Sciatic nerve (tissue), 2 donors: ENCODE measurements at places on chromosomes 5 and 9.

DNA sequence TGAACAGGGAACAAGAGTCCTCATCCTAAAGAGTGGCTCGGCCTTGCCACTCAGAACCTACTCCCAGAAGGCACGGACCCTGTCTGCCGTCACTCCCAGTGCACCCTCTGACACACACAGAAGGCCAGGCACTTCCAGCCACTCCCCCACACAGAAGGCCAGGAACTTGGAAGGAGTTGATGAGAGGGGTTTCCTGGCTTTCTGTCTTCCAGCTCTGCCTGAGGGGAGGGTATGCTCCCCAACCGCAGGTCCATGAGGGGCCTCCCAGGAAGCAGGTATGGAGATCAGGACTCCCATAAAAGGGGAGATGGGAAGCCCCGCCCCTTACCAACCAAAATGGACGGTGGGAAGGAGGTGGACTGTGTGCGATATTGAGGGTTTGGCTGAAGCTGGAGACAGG, 247.6 kb upstream of the IRX4 start:
- DNase-seq, result no peak

GRCh38 chr9:96331236-96331947, 29.4 kb upstream of the HSD17B3 start:
- DNase-seq, result no peak

DNA sequence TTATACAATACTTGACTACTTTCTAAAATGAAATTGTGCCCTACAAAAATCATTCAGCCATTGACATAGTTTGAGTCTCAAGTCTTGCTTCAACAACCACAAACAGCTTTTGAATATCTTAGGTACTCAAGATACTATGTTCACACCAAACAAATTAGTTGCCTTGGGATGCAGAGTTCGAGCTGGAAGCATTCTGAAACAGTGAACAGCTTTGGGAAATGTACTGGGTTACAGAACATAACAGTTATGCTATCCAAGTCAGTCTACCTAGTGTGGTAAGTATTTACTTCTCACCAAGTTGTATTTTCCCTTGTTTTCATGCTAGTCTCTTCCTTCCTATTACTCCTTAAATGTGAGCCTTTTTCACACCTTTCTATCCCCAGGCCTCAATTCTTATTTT, 143.2 kb downstream of the SSBP2 start:
- DNase-seq, result no peak

DNA sequence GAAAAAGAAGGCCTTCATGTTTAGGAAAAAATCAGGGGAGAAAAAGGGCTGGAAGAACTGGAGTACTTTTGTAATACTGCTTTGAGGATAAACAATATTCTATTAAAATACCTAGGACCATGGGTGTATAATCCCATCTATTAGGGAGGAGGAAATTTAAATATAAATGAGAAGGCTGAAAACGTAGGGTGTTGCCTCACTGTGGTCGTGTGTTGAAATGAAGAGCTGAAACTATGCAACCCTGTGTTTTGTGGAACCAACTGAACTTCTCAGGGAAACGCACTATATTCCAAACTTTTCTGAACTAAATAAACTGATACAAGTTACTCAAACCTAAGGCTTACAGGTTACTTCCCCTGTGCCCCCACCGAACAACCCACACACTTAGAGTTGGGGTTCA, 4.5 kb upstream of the CNTLN start:
- DNase-seq, result no peak

GRCh38 chr5:80466669-80467485, 21.0 kb upstream of the FAM151B start:
- DNase-seq, result no peak

DNA sequence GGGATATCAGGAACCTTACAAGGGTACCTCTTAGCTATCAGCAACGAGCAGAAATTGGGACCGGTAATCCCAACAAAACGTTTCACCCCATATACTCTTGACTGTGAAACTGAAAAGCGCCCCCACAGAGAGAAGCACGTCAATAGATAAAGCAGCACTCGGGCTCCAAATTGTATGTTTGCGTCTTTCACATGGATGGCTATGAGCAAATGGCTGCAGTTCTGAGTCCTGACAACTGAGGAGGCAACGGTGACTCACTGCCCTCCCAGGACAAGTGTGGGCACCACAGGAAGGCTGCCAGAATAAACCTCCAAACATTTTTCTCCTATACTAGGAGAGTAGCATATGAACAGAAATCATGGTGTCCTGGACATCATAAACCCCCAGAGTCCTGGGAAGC, 36.6 kb downstream of the SEMA4D start:
- DNase-seq, result no peak

DNA sequence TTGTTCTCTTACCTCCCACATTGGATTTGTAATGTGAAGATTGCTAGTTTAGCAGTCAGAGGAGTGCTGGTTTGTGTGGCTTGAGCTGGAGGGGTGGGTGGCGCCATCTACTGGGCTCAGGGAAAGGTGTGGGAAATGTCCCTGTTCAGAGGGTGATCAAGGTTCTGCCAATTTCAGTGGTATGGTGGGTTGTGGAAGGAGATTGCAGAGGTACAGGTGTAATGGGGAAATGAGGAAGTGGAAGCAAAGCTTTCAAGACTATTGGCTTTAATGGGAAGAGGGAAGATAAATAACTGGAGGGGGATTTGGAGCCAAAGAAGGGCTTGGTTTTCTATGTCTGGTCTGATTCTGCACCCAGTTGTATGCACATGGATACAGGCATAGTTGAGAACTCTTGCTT, 76.4 kb downstream of the OSMR start:
- no peak for DNase-seq

DNA sequence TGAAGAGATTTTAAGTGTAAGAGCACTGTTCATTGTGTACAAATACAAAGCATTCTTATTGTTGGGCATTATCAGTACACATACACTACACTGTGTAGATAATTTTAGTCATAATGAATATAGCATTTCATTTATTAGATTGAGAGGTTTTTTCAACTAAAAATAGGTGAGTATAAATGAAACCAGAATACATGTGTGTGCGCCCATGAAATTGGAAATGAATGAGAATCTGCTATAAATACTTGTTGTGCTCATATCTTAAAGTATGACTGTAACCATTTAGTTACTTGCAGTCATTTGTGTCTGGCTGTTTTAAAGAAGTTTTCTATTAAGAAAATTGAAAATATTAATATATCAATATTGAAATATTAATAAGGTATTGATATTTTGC, 189.0 kb upstream of the MEF2C start:
- no peak for DNase-seq

DNA sequence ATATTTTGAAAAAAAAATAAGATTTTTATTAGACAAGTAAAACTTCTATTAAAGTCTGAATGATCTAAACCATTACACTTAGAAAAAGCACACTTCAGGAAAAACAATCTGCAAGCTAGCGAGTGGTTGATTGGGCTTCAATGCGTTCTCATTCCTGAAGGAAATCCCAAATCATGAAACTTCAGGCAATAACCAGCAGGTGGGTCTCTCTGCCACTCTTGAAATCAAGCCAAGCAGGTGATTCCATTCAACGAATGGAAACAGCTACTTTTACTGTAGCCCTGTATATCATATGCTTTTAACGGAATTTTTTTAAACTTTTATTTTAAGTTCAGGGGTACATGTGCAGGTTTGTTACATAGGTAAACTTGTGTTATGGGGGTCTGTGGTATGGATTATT, 234.5 kb upstream of the TRPM3 start:
- DNase-seq, result no peak

DNA sequence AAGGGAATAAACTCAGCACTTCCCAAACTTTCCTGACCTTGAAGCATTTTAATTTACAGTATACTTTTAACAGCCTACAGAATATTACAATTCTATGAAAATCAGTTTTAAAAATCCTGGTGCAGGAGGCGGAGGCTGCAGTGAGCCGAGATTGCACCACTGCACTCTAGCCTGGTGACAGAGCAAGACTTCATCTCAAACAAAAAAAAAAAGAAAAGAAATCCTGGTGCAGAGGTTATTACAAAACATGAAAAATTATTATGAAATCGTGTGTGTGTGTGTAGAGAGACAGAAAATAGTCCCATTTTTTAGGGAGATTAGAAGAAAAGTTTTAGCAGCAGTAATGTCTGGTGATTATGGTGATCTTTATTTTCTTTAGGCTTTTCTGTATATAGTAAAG, 26.9 kb downstream of the GOLPH3 start:
- no peak for DNase-seq

- no peak for DNase-seq
Measured at GRCh38 chr5:83095957-83096539, 18.7 kb downstream of the XRCC4 start.

- DNase-seq, result no peak
Measured at GRCh38 chr5:146529984-146530383, 14.0 kb upstream of the GPR151 start.

DNA sequence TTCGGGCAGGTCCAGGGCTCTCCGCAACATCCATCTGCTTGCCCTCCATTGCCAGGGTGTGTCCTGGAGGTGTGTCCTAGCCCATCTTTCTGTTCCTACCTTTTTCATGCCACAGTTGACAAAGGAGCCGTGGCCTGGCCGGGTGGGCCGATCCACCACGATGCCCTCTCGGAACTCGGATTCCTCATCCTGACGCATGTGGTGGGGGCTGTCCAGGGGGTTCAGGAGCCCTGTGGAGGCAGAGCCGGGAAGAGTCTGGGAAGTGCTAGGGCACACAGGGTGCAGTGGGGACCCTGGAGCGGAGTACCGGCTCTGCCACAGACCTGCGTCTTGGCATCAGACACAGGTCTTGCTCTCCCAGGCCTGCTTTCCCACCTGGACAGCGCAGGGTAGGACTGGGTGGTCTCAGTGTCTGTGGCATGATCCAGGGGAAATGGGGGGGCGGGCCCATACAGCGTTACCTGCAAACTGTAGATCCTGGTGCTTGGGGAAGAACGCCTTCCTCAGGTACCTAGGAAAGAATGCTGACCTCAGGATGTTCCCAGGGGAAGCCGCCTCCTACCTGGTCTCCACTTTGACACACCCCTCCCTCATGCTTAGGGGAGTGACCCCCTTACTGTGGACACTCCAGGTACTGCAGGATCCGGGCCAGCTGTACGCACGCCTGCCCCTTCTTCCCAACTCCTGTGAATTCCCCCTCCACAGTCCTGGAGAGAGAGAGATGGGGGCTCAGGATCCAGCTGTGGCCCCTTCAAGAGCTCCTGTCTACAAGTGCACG, 3.5 kb downstream of the SPOUT1 start:
- DNase-seq, result no peak

GRCh38 chr9:137014776-137015539, 13.1 kb downstream of the ABCA2 start:
- DNase-seq, result no peak

GRCh38 chr5:111935835-111936234, 178.8 kb upstream of the NREP start:
- DNase-seq, result no peak

DNA sequence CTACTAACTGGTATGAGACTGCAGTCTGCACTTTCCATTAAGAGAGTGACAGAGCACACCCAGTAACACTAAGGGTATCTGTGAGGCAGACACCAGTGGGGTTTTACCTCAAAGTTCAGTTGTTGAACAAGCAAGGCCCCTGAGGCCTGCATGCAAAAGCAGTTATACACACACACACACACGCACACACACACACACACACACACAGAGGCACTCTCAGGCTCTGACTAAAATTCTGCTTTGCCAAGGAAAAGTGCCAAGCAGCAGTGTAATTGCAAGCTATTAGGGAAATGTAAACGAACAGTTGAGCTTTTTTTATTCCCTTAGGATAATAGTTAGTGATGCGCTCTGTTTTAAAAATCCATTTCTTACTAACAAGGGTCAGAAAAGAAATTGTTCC, 377.1 kb downstream of the SPOCK1 start:
- no peak for DNase-seq

- no peak for DNase-seq
Measured at GRCh38 chr5:95281226-95281625, 3.7 kb downstream of the MCTP1 start.

DNA sequence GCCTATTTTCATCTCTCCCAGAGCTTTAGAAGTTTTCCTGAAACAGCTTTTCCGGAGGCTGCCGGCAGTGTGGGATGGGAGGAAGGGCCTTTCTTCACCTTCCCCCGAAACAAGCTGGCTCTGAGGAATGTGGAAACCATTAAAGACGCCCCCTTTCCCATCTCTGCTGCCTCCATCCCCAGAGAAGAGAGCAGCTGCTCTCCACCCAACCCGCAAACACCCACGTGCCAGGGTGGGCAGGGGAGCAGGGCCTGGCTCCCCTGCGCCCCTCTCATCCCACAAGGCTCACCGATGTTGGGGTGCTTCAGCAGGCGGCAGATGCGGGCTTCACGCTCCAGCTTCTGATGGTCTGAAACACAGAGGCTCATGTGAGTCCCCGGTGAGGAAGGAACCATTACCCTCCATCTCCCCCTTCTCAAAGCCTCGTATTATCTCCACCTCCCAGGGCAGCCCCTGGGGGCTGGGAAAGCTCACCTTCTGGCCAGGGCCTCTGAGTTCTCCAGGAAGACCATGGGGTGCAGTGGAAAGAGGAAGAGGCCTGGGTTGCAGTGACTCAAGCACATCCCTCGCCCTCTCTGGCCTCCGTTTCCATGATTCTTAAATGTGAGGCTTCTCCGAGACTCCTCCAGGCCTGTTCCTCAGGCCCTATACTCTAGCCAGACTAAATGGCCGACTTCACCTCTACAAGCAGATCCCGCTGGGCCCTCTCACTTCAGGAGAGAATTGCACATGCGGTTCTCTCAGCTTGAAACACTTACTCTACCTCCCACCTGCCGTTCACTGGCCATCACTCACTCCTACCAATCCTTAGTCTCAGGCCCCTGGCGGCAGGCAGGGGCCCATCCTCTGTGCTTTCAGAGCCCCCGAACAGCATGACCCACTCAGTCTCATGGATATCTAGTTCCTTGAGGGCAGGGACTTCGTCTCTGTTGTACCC, 24.6 kb downstream of the CAMK2A start:
- DNase-seq, result no peak

GRCh38 chr9:33472881-33473615, 676 bp downstream of the NOL6 start:
- no peak for DNase-seq

- DNase-seq, result no peak
Measured at GRCh38 chr5:6553972-6554371, 78.9 kb downstream of the NSUN2 start.

GRCh38 chr9:125999504-125999881, 252.3 kb downstream of the PBX3 start:
- DNase-seq, result no peak

- DNase-seq, result no peak
Measured at GRCh38 chr9:84947412-84947972, 278.0 kb downstream of the NTRK2 start.

- DNase-seq, result no peak
Measured at GRCh38 chr9:115976781-115977180, 176.8 kb upstream of the PAPPA start.

DNA sequence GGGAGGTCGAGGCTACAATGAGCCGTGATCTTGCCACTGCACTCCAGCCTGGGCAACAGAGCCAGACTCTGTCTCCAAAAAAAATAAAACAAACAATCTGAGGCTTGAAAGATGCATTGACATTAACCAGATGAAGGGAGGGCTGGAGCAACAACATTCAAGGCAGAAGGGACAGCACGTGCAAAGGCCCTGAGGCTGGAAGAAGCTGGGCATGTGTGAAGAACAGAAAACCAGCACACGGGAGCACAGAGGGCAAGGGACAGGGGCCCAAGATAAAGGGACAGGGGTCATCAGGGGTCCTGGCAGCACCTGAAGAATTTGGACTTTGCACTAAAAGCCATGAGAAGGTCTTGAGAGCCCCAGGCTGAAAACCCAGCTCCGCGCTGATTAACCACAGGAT, 3.3 kb downstream of the PTGES start:
- DNase-seq, result no peak
